Fibroblast of skin of left biceps (primary cell): ENCODE measurements at places on chromosomes 12 and 14.

DNA sequence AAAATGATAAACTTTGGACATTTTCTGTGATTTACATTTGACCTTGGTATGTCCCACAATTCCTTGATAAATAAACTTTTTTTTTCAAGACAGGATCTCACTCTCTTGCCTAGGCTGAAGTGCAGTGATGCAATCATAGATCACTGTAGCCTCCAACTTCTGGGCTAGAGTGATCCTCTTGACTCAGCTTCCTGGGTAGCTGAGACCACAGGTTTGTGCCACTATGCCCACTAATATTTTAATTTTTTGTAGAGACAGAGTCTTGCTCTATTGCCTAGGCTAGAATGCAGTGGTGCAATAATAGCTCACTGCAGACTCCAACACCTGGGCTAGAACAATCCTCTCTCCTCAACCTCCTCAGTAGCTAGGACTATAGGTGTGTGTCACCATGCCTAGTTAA, 79.1 kb upstream of the PTGDR start:
- no peak for DNase-seq

DNA sequence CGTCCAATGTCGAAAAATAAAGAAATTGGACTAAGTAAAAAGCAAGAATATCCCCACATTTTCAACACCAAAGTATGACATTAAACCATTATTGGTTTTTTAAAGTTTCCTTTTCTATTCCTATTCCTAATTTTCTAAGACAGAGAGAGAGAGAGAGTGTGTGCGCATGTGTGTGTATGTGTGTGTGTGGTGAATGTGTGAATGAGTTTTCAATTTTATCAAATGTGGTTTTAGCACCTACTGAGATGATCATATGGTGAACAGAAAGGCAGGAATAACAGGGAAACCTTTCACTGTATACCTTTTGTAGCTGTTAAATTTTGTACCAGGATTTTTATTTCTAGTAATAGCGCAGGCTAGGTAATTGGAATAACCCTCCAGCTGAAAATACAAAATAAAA, 80.4 kb upstream of the RAP1B start:
- no peak for DNase-seq

- no peak for DNase-seq
These were observed 5.8 kb downstream of the TRIP11 start for GRCh38 chr14:92033906-92034687.

GRCh38 chr14:77529213-77529612, 30.6 kb upstream of the ISM2 start:
- DNase-seq, result no peak

GRCh38 chr12:131021154-131021541, 67.4 kb downstream of the ADGRD1 start:
- no peak for DNase-seq

GRCh38 chr14:88688386-88688785, 104.4 kb downstream of the EML5 start:
- no peak for DNase-seq

- DNase-seq, result no peak
These were observed 16.0 kb downstream of the ULK1 start for GRCh38 chr12:131910302-131911027.
